ENCODE measurements at places on chromosomes 7 and 10.

DNA sequence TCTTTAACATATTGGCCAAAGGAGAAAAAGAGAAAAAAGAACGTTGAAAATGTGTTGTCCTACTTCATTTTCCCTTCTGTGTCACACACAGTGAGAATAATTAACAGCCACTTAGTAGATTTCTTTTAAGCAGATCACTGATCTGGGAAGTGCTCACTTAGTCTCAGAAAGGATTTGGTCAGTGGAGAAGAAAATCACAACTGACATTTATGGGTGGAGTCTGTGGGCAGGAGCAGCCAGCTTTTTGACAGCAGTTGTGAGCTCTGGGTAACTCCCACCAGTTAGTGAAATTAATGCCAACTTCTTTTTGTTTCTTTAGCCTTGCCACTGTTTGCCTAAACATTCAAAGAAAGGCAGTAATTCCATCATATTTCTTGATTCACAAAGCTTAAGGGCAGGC is 49.7 kb downstream of the CDK14 start:
- H3K36me3 ChIP-seq = no peaks in the 10 kb centered on the region
- H3K27ac ChIP-seq = no peak overlapping the region
- no peaks in the 10 kb centered on the region for H3K4me1 ChIP-seq
- H3K27me3 ChIP-seq = no peaks in the 10 kb centered on the region

- no peak for DNase-seq
- no peaks in the 10 kb centered on the region for H3K27me3 ChIP-seq
- no peaks in the 10 kb centered on the region for H3K4me1 ChIP-seq
- peaks cover 12% of the 10 kb centered on the region for H3K36me3 ChIP-seq
- no peak overlapping the region for H3K4me3 ChIP-seq
These were observed 19.6 kb downstream of the RAB19 start for GRCh38 chr7:140423501-140423900.

GRCh38 chr7:116715077-116715476 is 43.1 kb downstream of the MET start:
- DNase-seq = no peak
- no peak overlapping the region for H3K4me3 ChIP-seq
- peaks cover 12% of the 10 kb centered on the region for H3K27me3 ChIP-seq
- H3K27ac ChIP-seq = no peak overlapping the region
- no peaks in the 10 kb centered on the region for H3K4me1 ChIP-seq
- no peaks in the 10 kb centered on the region for H3K36me3 ChIP-seq

DNA sequence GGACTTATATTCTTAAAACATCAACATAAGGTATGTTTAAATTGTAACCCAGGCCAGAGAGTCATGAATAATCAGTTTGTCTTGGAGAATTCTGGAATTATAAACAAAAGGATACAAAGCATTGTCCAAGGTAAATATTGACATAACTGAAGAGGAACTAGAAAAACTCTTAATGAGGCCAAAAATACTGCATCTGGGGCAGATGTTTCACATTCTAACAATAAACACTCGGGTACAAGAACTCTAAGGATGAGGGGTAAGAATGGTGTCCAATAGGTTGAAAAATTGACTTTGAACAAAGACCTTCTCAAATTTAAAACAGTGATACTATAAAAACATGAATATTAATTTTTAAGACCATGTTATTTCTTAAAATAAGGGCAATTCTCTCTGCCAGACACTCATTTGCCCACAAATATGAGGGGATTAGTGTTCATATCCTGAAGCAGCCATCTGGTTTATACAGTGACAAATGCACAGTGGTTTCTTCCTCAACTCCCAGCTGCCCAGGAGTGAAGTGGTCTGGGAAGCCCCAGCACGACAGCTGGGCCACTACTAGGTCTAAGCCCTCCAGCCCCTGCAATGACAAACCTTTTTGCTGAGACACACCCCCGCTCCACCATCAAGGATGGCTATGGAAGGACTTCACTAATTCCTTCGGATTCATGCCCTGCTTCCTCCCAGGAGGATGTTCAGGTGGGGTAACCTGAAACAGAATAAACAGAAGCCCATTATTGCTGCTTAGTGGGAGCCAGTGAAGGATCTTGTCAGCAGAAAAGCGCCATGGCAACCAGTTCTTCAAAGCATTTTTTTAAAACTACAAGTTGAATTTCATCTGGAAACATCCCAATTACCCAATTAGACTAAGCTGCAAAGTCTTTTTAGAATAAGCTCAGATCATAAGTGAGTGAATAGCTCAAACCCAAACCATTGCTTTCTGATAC is 107.5 kb upstream of the ARID5B start:
- H3K4me3 ChIP-seq = no peak overlapping the region
- no peaks in the 10 kb centered on the region for H3K4me1 ChIP-seq
- H3K27ac ChIP-seq = no peak overlapping the region
- no peak for DNase-seq
- no peaks in the 10 kb centered on the region for H3K27me3 ChIP-seq

DNA sequence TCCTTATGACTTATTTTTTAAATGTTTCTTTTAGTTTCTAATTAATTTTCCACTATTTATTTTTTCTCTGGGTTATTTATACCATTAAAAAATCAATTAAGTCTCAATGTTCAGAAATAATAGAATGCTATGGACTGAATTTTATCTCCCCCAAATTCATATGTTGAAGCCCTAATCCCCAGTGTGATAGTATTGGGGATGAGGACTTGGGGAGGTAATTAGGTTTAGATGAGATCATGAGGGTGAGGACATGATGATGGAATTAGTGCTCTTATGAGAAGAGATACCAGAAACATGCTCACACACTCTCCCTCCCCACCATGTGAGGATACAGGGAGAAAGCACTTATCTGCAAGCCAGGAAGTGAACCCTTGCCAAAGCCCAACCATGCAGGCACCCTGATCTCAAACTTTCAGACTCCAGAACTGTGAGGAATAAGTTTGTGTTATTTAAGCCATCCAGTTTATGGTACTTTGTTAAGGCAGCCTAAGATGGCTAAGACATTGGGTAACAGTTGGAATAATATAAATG is 202.6 kb downstream of the MDFIC start:
- no peak overlapping the region for H3K27ac ChIP-seq
- no peak for DNase-seq
- no peak overlapping the region for H3K4me3 ChIP-seq
- no peaks in the 10 kb centered on the region for H3K27me3 ChIP-seq
- H3K4me1 ChIP-seq = peaks cover 6% of the 10 kb centered on the region

GRCh38 chr7:26670841-26671240 is 193.5 kb downstream of the SKAP2 start:
- H3K4me3 ChIP-seq = no peak overlapping the region
- no peaks in the 10 kb centered on the region for H3K36me3 ChIP-seq
- H3K4me1 ChIP-seq = no peaks in the 10 kb centered on the region
- H3K27me3 ChIP-seq = no peaks in the 10 kb centered on the region

- H3K36me3 ChIP-seq = no peaks in the 10 kb centered on the region
- DNase-seq = no peak
- H3K4me3 ChIP-seq = no peak overlapping the region
- H3K4me1 ChIP-seq = no peaks in the 10 kb centered on the region
- H3K27ac ChIP-seq = no peak overlapping the region
These were observed 72.7 kb downstream of the DYNC1I1 start for GRCh38 chr7:95845007-95845406.

- no peaks in the 10 kb centered on the region for H3K4me1 ChIP-seq
- no peaks in the 10 kb centered on the region for H3K36me3 ChIP-seq
- peaks cover 44% of the 10 kb centered on the region for H3K27me3 ChIP-seq
- no peak overlapping the region for H3K4me3 ChIP-seq
These were observed 20.6 kb downstream of the AZGP1 start for GRCh38 chr7:99955247-99955646.

DNA sequence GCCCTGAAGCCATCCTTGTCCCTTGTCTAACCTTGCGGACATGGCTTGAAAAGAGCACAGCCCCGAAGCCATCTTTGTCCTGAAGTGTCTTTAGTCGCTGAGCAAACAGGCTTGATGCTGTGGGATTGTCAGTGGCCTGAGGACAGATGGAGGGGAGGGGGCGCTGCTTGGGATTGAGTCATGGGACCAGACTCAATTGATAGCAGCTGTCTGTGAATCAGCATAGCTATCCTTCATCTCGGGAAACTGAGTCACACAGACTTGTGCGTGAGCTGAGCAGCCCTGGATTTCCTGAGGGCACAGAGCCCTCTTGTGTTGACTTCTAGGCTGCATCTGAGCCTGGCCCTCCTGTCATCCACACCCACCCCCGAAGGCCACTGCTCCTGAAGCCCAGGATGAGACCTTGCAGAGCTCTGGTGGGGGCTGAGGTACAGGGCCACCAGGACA is 14.4 kb downstream of the MYO1G start:
- peaks cover 75% of the 10 kb centered on the region for H3K36me3 ChIP-seq
- H3K27ac ChIP-seq = peak overlapping the region; percentile 82
- H3K27me3 ChIP-seq = no peaks in the 10 kb centered on the region
- no peak for DNase-seq

DNA sequence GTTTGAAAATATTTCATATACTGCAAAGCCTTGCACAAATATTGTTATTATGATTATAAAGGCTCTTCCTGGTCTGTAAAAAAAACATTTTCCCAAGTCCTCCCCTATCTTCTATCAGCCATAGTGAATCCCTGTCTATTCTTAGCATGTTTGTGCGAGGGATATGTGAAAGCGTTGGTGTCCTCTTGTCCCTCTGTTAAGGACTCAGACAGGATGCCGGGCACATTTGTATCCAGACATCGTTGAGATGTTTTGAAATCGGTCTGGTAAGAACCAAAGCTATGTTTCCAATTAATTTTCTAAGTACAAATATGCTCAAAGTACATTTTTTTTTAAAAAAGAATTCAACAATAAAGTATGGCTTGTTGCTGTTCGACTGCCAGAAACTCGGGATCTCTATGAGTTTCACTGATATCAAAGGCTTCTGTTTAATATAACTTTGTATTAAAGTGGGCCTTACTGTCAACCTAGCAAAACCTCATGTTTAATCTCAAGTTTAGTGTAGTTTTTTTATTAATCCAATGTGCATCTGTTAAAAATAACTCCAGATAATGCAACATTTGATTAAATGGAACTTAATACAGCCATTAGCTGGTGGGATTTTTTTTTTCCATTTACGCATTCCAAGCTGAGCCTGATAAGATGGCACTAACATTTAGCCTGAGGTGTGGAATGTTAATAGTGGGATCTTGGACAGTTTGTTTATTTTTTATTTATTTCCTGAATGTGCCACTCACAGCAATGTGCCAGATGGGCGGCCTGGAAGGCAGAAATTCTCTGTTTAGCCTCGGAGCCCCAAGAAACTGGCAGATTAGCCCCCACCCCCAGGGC is 754.3 kb downstream of the LRMDA start:
- no peaks in the 10 kb centered on the region for H3K4me1 ChIP-seq
- no peaks in the 10 kb centered on the region for H3K36me3 ChIP-seq
- H3K27me3 ChIP-seq = no peaks in the 10 kb centered on the region
- DNase-seq = no peak
- no peak overlapping the region for H3K27ac ChIP-seq
- no peak overlapping the region for H3K4me3 ChIP-seq

GRCh38 chr10:11048707-11049278 is 31.1 kb downstream of the CELF2 start:
- no peaks in the 10 kb centered on the region for H3K36me3 ChIP-seq
- DNase-seq = no peak
- no peak overlapping the region for H3K4me3 ChIP-seq
- no peaks in the 10 kb centered on the region for H3K4me1 ChIP-seq

DNA sequence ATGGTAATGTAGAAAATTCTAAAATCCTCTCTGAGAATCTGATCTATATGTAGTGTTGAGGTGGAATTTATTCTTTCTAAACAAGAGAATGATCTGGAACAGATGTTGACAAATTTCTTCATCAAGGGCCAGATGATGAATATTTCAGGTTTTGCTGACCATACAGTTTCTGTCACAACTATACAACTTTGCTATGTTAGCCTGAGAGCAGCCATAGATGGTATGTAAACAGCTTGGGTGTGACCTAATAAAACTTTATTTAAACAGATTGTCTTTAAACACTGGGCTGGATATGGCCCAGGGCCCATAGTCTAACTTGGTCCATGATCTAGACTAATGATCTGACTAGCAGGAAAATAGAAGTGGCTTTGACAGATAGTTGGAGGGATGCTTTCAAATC is 213.6 kb upstream of the CELF2 start:
- H3K27ac ChIP-seq = no peak overlapping the region
- no peaks in the 10 kb centered on the region for H3K4me1 ChIP-seq
- H3K4me3 ChIP-seq = no peak overlapping the region

DNA sequence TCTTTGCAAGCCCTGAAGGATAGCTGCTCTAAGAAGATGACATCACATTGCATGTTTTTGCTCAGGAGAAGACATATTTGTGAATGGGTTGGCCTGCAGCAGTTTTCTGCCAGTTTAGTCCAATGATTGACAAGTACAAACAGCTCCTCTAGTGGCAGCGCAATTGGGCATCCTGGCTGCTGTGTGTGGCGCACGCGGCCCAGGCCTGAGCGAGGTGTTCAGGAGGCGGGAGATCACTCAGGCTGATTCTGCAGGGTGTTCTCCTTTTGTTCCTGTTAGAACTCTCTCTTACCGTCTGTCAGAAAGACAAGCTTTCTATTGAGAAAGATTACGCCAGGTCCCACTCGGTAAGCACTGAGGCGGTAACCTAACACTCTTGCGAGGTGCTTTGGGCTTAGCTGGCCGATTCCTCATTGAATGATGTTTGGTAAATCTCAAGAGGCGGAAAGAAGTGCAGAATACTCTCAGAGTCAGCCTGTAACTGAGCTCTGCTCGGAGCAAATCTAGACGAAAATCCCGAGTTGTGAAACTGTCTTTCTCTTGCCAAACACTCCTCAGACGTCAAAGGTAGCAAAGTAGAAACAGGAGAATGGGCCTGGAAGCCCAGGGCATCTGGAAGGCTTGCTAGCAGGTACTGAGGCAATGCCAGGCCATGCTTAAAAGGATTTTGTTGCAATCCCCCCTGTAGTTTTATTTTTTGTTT is 219.2 kb upstream of the BMPER start:
- no peak for DNase-seq
- peaks cover 3% of the 10 kb centered on the region for H3K36me3 ChIP-seq
- H3K4me1 ChIP-seq = no peaks in the 10 kb centered on the region
- no peaks in the 10 kb centered on the region for H3K27me3 ChIP-seq
- no peak overlapping the region for H3K4me3 ChIP-seq

All from effector memory CD8-positive, alpha-beta T cell (primary cell).